Neural progenitor cell (in vitro differentiated cells): ENCODE measurements at places on chromosomes 2 and 18. TPM values are rescaled to one million over a fixed set of nuclear protein-coding genes. Genes with fewer than 3 reads are reported as not detected.
A peak's percentile ranks its signal among the peaks of the same experiment; 100 is the strongest.

The GPBAR1 gene
- total RNA-seq: 0.09 TPM in 1 of 2 replicates, not detected in the other

The MARS2 gene
- 5.7 and 8.4 TPM in 2 replicates for total RNA-seq

The COL4A3 gene
- not detected in 2 replicates for total RNA-seq

The AQP12A gene
- total RNA-seq: not detected in 2 replicates

DNA sequence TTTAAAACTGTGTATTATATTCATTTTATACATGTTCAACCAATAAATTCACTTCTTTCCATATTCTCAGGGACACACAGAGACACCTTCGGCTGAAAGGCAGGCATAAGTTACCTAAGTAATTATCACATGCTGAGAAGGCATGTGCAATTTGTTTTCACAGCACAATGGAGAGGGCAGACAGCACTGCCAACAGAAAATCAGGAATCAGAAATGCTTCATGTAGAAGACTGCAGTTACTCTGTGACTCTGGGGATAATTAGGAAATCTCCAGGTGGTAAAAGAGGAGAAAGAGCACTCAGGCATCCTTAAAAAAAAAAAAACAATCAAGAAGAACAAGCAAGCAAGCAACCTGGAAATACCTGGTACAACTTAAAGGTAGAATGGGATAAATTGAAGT, 49.3 kb downstream of the DSEL start:
- DNase-seq: peak; percentile 51

DNA sequence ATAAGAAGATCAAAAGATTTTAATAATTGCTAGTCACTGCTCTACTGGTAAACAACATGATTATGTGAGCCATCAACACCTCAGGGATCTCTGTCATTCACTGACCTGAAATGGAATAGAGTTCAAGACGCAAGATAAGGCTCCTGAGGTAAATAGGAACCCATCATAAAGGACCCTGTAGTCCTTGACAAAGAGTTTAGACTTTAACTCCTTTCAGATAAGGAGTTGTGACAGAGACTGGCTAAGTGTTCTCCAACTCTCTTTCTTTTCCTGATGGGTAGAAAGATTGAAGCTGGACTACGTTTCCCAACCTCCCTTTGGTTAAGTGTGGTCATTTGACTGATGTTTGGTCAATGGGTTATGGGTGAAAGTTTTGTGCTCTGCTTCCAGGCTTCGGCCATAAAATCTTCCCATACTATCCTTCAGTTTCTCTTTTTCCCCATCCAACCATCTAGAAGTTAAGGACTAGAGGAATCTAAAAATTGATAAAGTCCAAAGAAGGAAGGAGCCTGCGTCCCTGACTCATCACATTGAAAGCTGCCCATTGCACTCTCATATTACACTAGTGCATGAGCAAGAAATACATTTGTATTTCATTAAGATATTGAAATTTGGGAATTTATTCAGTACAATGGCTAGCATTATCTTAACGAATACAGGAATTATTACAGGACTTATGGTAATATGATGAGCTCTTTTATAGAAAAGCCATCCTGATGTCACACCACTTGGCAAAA, 293.7 kb upstream of the ACVR2A start:
- no peak for DNase-seq

DNA sequence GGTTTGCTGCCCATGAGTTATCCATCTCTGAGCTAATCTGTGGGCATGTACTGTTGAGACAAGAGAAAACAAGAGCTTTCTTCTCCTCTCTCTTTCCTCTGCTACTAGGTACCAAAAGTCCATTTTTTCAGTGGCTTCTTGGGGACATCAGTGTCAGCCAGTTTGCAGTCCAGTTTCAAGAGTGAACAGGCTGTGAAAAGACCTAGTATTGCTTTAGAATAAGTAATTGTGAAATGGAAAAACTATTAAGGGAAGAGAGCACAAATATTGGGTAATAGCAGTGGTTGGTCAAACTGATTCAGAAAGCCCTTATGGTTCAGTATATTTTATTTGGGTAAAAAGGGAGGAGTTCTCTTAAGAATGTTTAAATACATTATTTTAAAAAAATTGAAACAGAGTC, 33.0 kb upstream of the MEP1B start:
- no peak for DNase-seq

GRCh38 chr2:147904051-147904450, 59.2 kb downstream of the ACVR2A start:
- no peak for DNase-seq

DNA sequence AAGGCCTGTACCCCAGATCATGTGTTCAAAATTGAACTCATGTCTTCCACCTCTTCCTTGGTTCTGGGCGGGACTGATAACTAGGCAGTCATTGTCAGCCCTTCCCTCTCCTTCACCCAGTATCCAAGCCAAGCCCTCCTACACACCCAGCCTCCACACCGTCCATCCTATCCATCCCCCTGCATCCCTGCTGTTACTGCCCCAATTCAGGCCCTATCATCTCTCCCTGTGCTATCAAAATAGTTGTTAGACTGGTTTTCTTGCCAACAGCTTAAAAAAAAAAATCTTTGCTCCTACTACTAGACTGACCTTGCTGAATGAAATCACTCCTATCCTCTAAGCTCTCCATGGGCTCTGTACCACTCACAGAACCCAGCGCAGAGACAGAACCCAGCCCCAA, 32.8 kb downstream of the TGFA start:
- DNase-seq: no peak

GRCh38 chr2:27288610-27289009, 6.4 kb downstream of the TRIM54 start:
- no peak for DNase-seq
